ENCODE measurements at places on chromosomes 11 and 22.

GRCh38 chr11:75853971-75854370 lies 39.0 kb downstream of the UVRAG start:
- DNase-seq: no peak

- DNase-seq: no peak
Measured at GRCh38 chr22:43853328-43853931, 8.9 kb downstream of the SULT4A1 start.

- no peak for DNase-seq
Measured at GRCh38 chr22:28112548-28113043, 193.5 kb upstream of the PITPNB start.

GRCh38 chr11:110513259-110513801 lies 83.6 kb downstream of the FDX1 start:
- DNase-seq: no peak

DNA sequence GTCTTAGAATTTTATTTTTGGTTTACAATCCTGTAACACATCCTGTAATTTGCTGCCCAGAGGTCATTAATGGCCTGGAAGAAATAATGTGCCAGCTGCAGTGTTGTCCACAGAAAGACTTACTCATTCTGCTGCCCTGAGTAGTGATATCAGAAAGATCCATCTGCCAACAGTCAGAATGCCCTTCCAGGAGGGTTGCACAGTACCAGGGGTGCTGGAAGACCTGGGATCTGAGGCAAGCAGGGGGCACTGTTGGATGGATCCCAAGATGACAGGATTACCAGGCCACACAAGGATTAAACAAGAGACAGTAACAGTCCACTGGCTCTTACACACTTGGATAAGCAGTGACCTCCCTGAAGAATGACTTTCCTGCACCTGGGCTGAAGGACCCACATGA lies 93.8 kb upstream of the TOP3B start:
- no peak for DNase-seq

DNA sequence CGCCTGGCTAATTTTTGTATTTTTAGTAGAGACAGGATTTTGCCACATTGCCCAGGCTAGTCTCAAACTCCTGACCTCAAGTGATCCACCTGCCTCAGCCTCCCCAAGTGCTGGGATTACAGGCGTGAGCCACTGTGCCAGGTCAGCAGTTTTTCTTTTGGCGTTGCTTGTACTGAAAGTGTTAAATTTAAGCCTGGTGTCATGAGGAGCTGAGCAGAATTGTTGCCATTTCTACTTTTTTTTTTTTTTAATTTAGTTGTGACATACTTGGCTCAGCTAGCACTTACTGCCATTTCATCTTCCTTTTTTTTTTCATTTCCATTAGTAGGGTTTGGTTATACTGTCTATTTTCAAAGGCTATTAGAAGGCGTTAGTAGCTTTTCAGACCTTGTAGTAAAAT lies 10.7 kb downstream of the TAB1 start:
- no peak for DNase-seq

GRCh38 chr11:35142481-35143075 lies 3.6 kb downstream of the CD44 start:
- DNase-seq: no peak

GRCh38 chr11:76659672-76660532 lies 10.6 kb downstream of the LRRC32 start:
- no peak for DNase-seq
